ENCODE measurements at places on chromosomes 4 and X. TPM values are rescaled to one million over a fixed set of nuclear protein-coding genes. Genes with fewer than 3 reads are reported as not detected.

XAGE1A gene
- not detected for total RNA-seq

EDA2R gene
- total RNA-seq = 23.8 TPM

PCDH18 gene
- 108 TPM for total RNA-seq

MAGEE1 gene
- 0.56 TPM for total RNA-seq

RUFY3 gene
- total RNA-seq = 41.1 TPM

KLKB1 gene
- under 0.01 TPM for total RNA-seq

SPANXN4 gene
- not detected for total RNA-seq

JADE3 gene
- total RNA-seq = 4.7 TPM

CISD2 gene
- 7.0 TPM for total RNA-seq

SPANXD gene
- total RNA-seq = not detected

POU3F4 gene
- not detected for total RNA-seq

TCEANC gene
- total RNA-seq = 1.4 TPM

SMIM10 gene
- 3.6 TPM for total RNA-seq

TMPRSS11A gene
- total RNA-seq = not detected

PAK3 gene
- total RNA-seq = 0.56 TPM

CXorf66 gene
- not detected for total RNA-seq

AR gene
- total RNA-seq = 4.7 TPM

KLHL34 gene
- not detected for total RNA-seq

ING2 gene
- total RNA-seq = 9.7 TPM

DDIT4L gene
- 3.9 TPM for total RNA-seq

MAGED4B gene
- 35.5 TPM for total RNA-seq

SYP gene
- not detected for total RNA-seq

Data from IMR-90 (cell line).